ENCODE measurements at places on chromosomes 4 and X.
A peak's percentile ranks its signal among the peaks of the same experiment; 100 is the strongest.

- no peak for DNase-seq
Observed at GRCh38 chr4:102339018-102339417, 6.3 kb downstream of the SLC39A8 start.

- no peak for DNase-seq
Observed at GRCh38 chr4:130563185-130563888, 1467.4 kb downstream of the C4orf33 start.

DNA sequence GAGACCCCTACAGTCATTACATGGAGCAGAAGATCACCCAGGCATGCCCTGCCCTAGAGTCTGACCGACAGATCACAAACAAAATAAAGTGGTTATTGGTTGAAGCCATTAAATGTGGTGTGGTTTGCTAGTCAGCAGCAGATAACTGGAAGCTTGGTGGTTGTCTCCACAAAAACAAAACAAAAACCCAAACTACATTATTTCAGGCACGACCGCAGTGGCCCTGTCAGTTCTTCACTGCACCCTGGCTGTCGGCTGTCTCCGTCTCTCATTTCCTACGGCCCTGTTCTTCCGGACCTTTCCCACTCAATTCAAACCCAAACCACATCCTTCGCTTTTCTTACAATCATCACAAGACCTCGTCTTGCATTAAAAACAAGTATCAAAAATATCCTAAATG is 521.3 kb upstream of the ZFP42 start:
- no peak for DNase-seq

DNA sequence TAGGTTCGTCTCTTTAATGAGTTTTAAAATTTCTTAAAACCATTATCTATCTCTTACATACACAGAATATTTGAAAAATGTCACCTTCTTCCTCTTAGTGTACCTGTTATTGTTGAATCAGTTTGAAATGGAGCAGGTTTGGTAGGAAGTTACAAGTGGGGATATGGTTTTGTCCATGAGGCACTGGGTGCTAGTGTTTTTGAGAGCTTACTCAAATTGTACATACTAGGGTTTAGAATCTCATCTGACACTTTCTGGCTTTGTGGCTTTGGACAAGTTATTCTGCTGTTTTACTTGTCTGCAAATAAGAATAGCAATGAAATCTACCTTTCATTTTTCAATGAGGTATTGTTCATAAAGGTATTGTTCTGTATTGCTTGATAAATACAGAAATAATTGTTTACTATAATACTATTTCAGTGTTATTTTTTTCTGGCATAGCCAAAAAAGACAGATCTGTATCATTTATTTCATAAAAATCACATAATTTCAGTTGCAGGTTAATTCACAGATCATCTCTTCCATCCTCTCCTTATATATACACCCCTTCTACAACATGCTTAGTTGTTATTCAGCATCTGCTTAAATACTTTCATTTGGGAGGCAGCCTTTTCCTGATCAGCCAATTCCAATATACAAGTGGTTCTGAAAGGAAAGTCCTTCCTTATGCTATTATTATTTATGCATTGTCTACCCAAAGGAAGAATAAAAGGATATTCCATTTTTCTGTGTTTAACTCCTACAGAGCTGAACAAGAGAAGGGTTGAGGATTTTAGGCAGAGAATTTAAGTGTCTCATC is 13.3 kb downstream of the NCAPG start:
- DNase-seq: no peak

DNA sequence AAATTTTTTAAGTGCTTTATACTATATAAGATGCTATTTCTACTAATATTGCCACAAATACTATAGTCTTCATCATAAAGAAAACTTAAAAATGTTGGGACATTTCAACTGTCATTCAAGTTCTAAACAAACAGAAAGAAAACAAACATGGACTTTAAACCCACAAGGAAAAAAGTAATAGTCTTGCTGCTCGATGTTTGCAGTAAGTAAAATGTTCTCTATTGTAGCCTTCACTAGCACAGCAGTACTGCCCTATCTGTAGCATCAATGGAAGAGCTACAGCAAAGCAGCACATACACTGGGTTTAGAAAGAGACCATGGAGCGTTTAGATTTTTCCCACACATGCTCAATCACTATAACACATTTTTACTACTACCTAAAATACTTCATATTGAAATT is 146.8 kb downstream of the KLHL13 start:
- DNase-seq: no peak

DNA sequence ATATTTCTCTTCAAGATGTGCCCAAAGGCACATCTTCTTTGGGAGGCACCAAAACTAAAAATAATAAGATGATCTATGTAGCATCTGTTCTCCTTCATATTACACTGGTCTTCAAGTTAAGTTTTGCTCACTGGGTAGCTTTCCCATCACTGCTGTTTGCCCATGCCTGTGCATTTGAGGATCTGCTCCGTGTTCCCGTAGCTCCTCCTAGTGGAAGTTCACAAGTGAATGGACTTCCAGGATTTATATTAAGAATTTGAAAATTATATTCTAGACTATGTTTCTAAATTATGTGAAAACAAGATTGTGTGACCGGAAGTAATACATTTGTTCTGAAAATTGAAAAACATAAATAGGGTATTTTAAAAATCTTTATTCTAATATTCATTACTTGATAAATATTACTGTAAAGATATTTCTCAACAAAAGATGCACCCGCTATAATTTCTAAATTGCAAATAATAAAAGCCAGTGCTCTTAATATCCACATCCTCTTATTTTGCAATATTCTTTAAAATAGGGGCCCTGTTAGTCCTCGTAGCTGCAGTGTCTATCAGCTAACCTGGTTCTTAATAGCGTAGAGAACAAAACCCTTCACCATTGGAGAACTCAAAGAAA is 147.7 kb downstream of the RBM46 start:
- DNase-seq: no peak

GRCh38 chr4:1793496-1793840 is 375 bp downstream of the FGFR3 start:
- no peak for DNase-seq

- peak; percentile 24 for DNase-seq
Observed at GRCh38 chr4:141731481-141731880, 95.1 kb downstream of the IL15 start.
